Stimulated activated CD4-positive, alpha-beta T cell treated with anti-CD3 and anti-CD28 coated beads, Interleukin-12 subunit alpha, Interleukin-12 subunit beta, amount 100 ng/mL, for 48 hours (primary cell): ENCODE measurements at places on chromosomes 7 and 10.

GRCh38 chr10:44779511-44779910 lies 131.6 kb upstream of the TMEM72 start:
- DNase-seq = no peak

DNA sequence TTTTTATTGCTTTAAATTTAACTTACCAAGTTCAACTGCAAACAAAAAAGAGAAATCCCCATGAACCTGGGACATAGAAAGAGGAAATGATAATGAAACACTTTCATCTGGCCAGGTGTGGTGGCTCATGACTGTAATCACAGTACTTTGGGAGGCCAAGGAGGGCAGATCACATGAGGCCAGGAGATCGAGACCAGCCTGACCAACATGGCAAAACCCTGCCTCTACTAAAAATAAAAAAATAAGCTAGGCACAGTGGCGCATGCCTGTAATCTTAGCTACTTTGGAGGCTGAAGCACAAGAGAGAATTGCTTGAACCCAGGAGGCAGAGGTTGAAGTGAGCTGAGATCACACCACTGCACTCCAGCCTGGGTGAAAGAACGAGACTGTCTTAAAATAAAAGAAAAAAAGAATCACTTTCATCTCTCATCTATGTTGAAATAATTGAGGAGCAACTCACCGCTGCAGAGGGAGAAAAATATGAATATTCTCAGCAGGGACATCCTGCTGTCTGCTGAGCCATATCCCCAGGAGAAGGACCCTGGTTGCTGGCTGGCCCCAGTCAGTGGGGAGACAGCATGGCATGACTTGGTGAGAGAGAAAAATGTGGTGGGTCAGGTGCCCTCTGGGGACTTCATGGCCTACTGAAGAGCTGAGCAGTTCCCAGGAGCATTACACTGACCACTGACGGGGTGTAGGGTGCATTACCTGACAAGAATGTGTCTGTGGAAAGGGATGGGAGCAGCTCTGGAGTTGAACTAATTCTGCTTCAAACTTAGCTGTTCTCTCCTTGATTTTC lies 22.8 kb upstream of the TARP start:
- no peak for DNase-seq

- DNase-seq = no peak
Measured at GRCh38 chr7:2165239-2165609, 67.5 kb downstream of the MAD1L1 start.

DNA sequence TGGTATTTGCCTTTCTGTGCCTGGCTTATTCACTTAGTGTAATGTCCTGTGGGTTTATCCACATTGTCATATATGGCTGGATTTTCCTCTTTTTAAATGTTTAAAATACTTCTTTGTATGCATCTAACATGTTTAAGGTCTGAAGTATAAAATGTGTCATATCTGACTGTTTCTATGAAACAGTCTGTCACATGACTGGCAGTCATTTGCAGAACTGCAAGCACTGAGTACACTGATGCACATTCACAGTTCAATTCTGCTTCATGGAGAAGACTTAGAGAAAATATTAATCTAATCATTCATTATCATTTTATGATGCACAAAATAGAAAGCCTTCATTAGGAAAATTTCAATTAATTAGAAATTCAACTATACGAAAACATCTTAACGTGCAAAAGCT lies 119.7 kb upstream of the PRSS58 start:
- no peak for DNase-seq

GRCh38 chr10:98272656-98273055 lies 4.7 kb upstream of the LOXL4 start:
- no peak for DNase-seq

GRCh38 chr7:5665094-5666025 lies 116.1 kb downstream of the RNF216 start:
- DNase-seq = peak; percentile 15

DNA sequence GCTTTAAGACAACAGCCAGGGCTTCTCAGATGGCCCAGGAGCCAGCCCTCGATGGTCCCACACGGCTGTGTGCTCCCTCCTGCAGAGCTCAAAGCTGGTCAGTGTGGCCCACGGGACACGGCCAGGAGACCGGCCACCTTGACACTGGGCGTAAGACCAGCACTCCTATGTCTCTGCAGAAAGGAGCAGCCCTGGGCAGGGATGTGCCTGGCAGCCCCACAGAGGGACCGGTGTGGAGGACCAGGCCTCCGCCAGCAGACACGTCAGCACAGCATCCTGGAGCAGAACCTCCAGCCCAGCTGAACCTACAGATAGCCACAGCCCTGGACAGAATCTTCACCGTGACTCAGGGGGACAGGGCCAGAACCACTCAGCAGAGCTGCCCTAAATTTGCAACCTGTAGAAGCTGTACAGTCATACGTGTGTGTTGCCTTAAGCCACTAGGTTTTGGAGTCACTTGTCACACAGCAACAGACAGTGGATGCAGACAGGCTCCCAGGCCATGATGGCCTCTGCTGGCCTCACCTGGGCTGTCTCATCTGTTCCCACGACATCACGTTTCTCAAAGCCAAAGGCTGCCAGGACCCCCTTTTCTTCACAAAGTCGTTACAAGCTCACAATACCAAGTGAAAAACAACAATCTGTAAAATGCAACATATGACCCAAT lies 132.4 kb downstream of the DIP2C start:
- no peak for DNase-seq

- peak; percentile 74 for DNase-seq
Measured at GRCh38 chr7:144835652-144836544, at the start of gene TPK1. TPK1 (minus strand) TSS chr7:144836053; CDS start chr7:144835602, 451 bp downstream.

DNA sequence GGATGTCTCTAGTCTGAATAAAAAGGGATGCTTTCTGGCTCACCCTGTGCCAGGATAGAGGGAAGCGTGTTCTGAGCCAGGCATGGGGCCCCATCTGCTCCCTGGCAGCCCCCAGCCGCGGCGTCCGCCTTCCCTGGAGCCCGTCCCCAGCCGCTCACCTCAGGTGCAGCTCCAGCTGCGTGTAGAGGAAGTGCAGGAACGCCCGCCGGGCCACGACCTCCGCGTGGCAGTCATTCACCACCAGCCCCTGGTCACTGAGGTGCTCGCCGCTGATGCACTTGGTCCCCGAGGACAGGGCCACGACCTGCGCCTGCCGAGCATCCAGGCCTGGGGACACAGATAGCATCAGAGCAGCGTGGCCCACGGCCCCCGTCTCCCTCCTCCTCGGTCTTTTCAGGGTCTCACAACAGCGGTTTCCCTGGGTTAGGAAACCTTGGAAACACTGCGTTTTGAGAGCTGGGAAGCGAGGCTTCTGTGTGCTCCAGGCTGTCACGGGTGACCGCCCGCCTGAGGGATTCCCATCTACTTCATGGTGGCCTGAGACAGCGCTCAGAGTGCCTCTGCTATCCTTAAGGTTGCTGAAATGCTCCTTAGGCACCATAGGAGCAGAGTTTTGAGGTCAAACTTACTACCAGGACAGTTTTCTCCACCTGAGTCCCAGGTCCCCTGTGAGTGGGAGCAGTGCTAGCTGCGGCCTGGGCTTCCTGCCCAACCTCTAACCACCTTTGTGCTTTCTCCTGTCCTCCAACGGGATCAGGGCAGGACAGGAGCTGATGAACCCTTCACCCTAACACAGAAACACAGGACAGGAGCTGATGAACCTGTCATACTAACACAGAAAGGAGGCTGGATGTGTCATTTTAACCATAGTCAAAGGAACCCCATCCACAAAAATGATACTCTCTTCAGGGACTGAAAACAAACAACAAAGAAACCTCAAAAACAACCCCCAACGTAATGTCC lies 186.1 kb downstream of the WDR37 start:
- no peak for DNase-seq

DNA sequence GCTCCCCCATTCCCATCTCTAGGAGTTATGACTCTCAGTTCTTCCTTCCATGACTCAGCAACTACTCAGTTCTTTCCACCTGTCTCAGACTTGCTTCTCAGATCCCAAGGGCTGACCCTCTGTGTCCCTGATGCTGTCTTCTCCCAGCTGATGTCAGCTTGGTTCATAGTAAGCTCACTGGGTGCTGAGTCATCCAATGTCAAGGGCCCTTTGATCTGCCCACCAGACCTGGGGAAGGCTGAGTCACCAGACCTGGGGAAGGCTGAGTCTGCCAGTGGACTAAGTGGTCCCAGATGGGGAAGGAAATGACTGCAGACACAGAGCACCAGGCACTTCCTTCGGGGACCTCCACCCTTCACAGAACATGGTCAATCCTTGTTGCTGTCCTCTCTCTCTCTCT lies 76.1 kb upstream of the ZEB1 start:
- peak; percentile 30 for DNase-seq

DNA sequence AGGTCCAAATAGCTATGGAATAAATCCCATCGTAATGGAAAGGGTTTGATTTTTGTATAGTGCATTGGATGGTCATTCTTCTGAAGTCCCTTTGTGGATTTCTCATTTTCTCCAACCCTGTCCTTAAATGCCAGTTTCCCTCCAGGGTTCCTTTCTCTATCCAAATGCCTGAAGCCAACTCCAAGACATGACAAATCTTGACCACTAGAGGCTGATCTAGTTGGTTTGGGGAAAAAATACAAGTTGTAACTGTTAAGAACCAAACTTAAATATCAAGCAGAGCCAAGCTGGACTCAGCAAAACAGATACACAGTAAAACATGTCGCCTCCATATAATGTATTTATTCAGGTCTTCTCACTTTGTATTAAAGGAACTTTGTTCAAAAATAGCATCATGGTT lies 28.7 kb downstream of the FRMD4A start:
- no peak for DNase-seq

DNA sequence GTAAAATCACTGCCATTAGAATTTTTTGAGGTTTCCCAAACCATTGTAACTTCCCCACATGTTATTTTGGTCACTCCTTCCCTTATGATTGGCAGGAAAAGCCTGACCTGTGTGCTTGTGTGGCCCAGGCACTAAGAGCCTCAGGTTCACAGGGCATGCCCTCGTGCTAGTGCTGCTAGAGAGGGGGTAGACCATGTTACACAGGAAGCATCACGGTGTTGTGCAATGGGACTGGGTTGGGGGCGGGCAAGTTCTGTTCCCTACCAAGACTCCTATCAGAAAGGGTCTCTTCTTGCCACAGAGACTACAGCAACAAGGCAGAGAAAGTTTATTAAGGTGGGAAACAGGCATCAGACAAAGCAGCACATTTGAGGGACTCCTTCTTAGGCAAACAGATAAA lies 32.2 kb downstream of the LSM5 start:
- no peak for DNase-seq

DNA sequence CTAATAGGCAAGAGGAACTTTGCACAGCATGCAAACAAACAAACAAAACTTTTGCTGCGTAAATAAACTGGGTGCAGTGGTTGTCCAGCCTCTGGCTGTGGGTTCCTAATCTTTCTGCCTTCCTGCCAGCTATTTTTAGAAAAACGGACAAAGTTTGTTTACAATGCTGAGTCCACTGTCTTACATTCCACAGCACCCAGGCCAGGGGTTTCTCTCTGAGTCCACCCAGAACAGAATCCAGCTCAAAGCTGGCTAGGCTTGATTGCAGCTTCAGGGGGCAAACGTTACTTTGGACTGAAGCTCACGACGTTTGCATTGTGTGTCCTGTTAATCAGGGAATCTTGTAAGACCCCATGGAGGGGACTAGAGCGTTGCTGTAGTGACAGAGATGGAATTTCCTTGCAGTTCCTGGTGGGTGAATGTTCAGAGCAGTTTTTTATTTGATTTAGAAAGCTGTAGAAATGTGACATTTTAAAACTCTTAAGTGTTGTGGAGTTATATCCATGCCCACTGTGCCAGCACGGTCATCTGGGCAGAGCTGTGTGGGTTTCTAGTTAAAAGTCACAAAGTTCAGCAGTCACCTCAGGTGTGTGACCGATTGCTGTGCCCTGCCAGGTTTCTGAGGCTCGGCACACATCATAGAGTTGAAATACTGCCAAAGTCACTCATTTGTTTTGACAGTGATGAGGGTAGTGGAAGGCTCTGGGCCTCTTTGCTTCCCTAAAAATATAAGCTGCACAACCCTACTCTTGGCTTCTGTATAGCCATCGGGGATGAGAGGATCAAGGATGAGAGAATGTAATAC lies 247.0 kb downstream of the STK31 start:
- DNase-seq = no peak

DNA sequence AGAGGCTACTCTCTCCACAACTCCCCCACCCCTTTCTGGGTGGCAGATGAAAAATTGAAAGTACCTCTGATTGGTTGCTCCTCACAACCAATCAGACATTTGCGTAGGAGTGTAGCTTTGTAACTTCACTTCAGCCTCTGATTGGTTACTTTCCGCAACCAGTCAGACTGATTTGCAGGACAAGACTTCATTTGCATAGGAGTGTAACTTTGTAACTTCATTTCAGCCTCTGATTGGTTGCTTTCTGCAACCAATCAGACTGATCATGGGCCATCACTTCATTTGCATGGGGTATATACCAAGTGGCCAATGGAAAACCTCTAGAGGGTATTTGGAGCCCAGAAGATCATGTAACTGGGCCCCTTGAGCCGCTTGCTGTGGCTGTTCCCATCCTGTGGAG lies 25.6 kb downstream of the CDNF start:
- no peak for DNase-seq

DNA sequence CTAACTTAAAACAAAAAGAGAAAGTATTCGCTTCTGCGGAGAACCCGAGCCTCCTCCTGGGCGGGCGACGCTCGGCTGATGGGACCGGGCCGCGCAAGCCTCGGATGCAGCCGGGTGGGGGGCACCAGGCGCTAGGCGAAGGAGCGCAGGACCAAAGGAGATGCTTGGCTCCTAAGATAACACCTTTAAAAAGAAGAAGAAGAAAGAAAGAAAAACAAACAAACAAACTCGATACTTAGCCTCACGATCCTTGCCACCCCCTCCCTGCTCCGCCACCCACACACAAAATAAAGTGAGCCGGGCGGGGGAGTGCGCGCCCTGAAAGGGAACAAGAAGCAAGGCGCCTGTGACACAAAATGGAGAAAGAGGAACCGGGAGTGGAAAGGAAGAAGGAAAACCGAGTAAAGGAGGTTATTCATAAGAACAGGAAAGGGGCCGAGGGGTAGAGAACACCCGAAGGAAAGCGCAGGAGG lies 34.0 kb upstream of the EBLN1 start:
- peak; percentile 53 for DNase-seq

DNA sequence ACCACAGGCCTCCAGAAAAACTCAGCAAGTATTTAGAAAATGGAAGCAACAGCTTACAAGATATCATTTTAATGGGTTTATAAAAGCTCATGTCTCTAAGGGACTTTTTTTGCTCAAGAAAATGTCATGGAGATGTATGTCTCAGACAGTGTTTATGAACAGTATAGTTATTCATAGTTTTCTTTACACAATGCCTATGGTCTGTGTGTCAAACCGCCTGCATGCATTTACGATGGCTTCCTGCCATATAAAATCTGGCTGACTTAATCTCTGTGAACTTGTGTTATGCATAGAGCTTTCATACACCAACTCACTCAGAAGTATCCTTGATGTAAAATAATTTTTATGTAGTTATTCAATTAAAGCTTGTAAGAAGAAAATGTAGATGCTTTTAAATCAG lies 1314.2 kb upstream of the LRRTM3 start:
- DNase-seq = no peak

- no peak for DNase-seq
Measured at GRCh38 chr7:27364344-27364758, 121.7 kb downstream of the EVX1 start.

DNA sequence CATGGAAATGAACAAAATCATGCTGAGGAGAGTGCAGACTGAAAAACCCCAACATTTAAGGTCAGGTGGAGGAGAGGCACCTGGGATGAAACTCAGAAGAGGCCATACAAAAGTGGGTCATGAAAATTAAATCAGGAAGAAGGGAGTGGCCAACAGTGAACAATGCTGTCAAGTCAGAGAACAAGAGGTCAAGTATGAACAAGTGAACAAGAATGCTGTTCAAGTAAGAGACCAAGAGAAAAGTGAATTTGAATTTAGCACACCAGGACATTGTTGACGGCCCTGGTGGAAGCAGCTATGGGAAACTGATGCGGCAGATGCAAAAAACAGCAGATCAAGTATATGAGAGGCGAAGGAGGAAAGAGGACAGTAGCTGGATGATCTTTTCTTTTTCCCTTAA lies 7.9 kb downstream of the CEP41 start:
- no peak for DNase-seq
